ENCODE measurements at places on chromosomes 3 and 15.

- no peak for DNase-seq
Measured at GRCh38 chr15:90294601-90295269, 29.3 kb downstream of the NGRN start.

- no peak for DNase-seq
Measured at GRCh38 chr3:63968612-63969350, 54.5 kb downstream of the PSMD6 start.

DNA sequence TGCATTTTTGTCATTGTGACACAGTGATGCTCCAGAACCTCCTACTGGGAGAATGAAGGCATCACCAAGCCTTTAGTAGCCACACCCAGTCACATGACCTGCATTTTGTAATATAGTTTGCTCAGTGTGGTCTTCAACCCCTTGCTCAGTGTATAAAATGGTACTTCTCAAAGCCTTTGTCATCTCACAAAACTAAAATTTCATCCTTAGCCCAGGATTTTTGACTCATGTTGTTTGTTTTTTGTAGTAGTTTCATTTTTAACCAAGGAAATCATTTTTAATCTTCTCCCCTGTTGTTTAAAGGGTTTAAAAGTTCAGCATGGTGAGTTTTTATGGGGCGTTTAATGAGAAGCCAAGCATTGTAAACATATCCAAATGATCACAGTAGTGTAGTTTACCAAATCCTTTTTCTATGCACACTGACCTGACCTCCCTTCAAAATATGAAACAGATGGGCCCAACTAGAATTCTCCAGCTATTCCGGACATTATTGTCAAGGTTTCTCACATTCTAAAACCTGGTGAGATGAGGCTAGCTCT is 123.5 kb upstream of the IL12A start:
- DNase-seq: no peak

- DNase-seq: no peak
Measured at GRCh38 chr3:27340534-27340933, 28.6 kb downstream of the NEK10 start.

- no peak for DNase-seq
Measured at GRCh38 chr3:5698851-5699250, 511.3 kb downstream of the EDEM1 start.

- no peak for DNase-seq
Measured at GRCh38 chr3:27171113-27171512, 198.1 kb downstream of the NEK10 start.

DNA sequence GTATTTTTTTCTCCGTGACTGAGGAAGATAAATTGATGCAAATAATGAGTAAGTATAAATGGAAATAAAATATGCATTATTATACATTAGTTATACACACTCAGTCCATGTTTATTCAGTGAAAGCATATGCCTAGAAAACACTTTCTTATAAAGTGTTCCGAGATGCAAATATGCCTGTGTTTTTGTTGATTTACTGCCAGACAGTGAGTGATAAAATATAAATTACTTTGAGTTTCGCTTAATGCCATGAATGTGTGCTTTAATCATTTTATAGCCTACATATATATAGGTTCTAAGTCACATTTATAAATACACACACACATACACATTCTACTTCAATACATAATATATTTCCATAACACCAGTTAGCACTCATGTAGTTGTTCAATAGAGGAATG is 569.2 kb downstream of the UNC13C start:
- DNase-seq: no peak

GRCh38 chr3:20001932-20002331 is 10.1 kb downstream of the PP2D1 start:
- no peak for DNase-seq

GRCh38 chr3:151037746-151038477 is 47.6 kb upstream of the MED12L start:
- DNase-seq: peak; percentile 80

- no peak for DNase-seq
Measured at GRCh38 chr15:64824929-64825430, 467 bp downstream of the PIF1 start.

DNA sequence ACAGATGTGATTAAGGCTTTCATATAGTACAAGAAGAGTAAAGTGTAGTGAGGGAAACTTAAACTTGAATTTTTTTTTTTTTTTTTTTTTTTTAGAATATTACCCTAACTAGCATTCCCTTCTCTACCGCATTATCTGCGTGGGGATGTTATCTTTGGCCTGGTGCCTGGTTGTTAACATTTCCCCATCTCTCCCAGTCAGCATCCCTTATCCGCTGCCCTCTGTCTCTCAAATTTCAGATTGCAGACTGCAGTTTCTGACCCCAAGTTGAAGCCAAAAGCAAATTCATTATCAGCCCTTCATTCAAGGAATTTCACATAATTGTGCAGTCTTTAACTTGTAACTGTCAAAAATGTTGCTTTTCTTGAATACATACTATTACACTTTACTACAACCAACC is 353.0 kb downstream of the PLOD2 start:
- DNase-seq: no peak

- DNase-seq: peak; percentile 88
Measured at GRCh38 chr3:108130701-108131474, 40.1 kb upstream of the CD47 start.

- DNase-seq: no peak
Measured at GRCh38 chr3:47366833-47367232, 14.0 kb upstream of the PTPN23 start.

All from RKO (cell line).